ENCODE measurements at places on chromosomes 16 and 17. TPM values are rescaled to one million over a fixed set of nuclear protein-coding genes. Genes with fewer than 3 reads are reported as not detected.

TVP23A gene
- total RNA-seq = not detected

TBC1D3 gene
- total RNA-seq = not detected

CARHSP1 gene
- total RNA-seq = 349 TPM

CES1 gene
- total RNA-seq = 82.8 TPM

KRT23 gene
- 24.7 TPM for total RNA-seq

G6PC3 gene
- 18.8 TPM for total RNA-seq

KRT36 gene
- total RNA-seq = not detected

FBXO39 gene
- not detected for total RNA-seq

ABCA3 gene
- 0.41 TPM for total RNA-seq

RPL19 gene
- 2,768 TPM for total RNA-seq

RNF112 gene
- total RNA-seq = not detected

PERCC1 gene
- 0.15 TPM for total RNA-seq

WDR81 gene
- total RNA-seq = 12.5 TPM

SLC47A1 gene
- total RNA-seq = 67.5 TPM

TRAF4 gene
- total RNA-seq = 56.6 TPM

P2RX5 gene
- 0.95 TPM for total RNA-seq

KRTAP2-1 gene
- not detected for total RNA-seq

CNTNAP1 gene
- 1.2 TPM for total RNA-seq

LITAFD gene
- not detected for total RNA-seq

CRYBA1 gene
- total RNA-seq = not detected

RNF135 gene
- not detected for total RNA-seq

TRPV3 gene
- total RNA-seq = 0.46 TPM
